Left lung (tissue), 14 donors: ENCODE measurements at places on chromosomes 1 and 21. TPM values are rescaled to one million over a fixed set of nuclear protein-coding genes. Genes with fewer than 3 reads are reported as not detected.
A peak's percentile ranks its signal among the peaks of the same experiment; 100 is the strongest.

DNA sequence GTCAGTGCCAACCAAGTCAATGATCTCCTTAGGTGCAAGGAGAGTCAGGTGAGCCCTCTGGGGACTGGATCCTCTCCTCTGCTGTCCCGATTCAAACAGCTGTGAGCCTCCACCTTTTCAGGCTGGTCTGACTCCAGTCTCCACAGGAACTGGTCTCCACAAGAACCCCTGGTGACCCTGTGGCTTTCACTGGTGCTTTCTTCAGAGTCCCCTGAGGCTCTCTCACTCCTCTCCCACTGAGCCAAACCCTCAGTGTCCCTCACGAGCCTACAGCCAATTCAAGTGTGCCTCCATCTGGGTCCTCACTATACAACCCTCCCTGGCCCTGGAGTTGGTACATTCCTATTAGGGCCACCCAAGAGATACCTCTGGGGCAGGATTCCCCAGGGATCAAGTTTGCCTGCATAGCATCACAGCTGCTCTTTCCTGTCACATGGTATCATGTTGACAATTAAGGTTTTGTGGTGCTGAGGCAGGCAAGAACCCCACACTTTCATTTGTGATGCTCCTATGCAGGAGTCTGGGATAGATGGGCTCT is 5.2 kb upstream of the NGF start:
- H3K4me1 ChIP-seq, result peaks cover 2% of the 10 kb centered on the region
- no peak overlapping the region for H3K4me3 ChIP-seq
- DNase-seq, result no peak
- peaks cover 15% of the 10 kb centered on the region for H3K27me3 ChIP-seq

DNA sequence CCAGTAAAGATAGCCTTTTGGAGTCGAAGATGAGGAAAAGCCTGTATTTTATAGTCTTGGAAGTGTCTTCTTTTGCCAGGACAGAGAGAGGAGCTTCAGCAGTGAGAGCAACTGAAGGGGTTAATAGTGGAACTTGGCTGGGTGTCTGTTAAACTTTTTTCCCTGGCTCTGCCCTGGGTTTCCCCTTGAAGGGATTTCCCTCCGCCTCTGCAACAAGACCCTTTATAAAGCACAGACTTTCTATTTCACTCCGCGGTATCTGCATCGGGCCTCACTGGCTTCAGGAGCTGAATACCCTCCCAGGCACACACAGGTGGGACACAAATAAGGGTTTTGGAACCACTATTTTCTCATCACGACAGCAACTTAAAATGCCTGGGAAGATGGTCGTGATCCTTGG is at the start of gene VCAM1:
Gene VCAM1 (plus strand): TSS at position 253 of the 400 bp plus-strand sequence. CDS start 119 bp downstream, at position 372.
- no peaks in the 10 kb centered on the region for H3K36me3 ChIP-seq
- DNase-seq, result peak; percentile 65
- no peaks in the 10 kb centered on the region for H3K27me3 ChIP-seq

GRCh38 chr1:216640100-216640499 is 83.1 kb downstream of the ESRRG start:
- no peaks in the 10 kb centered on the region for H3K36me3 ChIP-seq
- H3K4me3 ChIP-seq, result no peak overlapping the region
- no peaks in the 10 kb centered on the region for H3K4me1 ChIP-seq
- DNase-seq, result no peak
- H3K27ac ChIP-seq, result no peak overlapping the region

DNA sequence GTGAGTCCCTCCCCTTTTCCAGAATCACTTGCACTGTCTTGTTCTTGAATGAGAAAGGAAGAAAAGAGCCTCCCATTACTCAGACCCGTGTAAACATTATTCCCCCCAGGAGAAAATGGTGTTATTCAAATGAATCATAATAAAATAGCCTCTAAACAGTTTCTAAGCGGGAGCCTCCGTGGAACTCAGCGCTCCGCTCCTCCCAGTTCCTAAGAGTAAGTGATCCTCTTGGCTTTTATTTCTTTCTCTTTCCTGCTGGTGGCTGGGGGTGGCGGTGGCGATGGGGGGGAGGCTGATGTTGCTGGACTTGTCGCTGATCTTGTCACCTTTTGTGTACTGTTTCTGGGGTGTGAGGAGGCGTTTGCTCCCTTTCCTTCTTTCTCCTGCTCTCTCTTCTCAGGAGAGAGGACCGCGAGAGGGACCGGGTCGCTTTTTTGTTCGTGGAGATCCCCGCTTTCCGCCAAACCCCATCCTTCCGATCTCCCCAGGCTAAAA is 781 bp downstream of the PROX1 start:
- DNase-seq, result no peak
- peak overlapping the region; percentile 29 for H3K4me3 ChIP-seq
- H3K27me3 ChIP-seq, result peaks cover 54% of the 10 kb centered on the region
- H3K27ac ChIP-seq, result no peak overlapping the region
- no peaks in the 10 kb centered on the region for H3K36me3 ChIP-seq
- peaks cover 14% of the 10 kb centered on the region for H3K4me1 ChIP-seq

DNA sequence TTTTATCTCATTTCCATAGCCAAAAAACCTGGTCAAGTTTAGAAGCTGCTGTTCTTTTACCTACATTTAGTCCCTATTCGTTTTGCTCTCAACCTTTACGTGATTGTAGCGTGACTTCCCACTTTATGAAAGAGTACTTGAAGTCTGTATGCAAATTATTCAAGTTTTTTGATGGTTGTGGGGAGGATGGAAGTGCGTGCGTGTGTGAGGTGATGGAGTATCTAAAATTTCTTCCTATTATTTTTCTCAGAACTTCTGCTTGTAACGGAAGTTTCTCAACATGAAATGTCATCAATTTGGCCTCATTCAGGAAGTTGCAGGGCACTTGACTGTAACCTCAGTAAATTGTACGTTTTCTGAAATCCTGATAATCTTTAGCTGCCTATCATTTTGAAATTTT is 64.0 kb downstream of the SAMSN1 start:
- H3K27me3 ChIP-seq, result no peaks in the 10 kb centered on the region
- H3K4me1 ChIP-seq, result peaks cover 42% of the 10 kb centered on the region
- H3K36me3 ChIP-seq, result no peaks in the 10 kb centered on the region
- H3K27ac ChIP-seq, result no peak overlapping the region
- no peak for DNase-seq

DNA sequence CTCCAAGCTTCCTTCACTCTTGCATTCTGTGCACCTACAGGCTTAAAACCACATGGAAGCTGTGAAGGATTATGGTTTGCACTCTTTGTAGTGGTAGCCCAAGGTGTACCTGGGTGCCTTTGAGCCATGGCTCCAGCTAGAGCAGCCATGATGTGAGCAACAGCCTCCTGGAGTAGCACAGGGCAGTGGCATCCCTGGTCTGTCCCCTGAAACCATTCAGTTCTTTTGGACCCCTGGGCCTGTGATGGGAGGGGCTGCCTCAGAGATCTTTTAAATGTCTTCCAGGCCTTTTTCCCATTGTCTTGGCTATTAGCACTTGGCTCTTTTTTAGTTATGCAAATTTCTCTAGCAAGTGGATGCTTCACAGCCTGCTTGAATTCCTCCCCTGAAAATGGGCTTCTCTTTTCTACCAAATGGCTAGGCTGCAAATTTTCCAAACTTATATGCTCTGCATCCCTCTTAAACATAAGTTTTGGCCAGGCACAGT is 47.4 kb downstream of the CLCA4 start:
- H3K4me3 ChIP-seq, result no peak overlapping the region
- H3K27ac ChIP-seq, result no peak overlapping the region
- H3K27me3 ChIP-seq, result no peaks in the 10 kb centered on the region
- H3K4me1 ChIP-seq, result no peaks in the 10 kb centered on the region

DNA sequence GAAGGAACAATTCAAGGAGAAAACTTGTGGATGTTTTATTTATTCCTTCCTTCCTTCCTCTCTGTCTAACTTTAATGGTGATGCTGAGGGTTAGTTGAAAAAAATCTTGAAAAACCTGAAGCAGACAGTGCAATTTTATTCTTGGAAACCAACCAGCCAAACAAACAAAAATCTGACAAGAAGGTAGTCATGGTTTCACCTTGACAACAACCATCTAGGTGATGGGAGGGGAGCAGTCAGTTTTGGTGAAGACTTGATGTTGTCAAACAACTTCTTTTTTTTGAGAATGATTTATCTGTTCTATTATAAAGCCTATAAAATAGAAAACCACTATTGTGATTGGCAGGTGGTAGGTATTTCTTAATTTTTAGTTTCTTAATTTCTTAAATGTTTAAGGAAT is 92.4 kb upstream of the GPR88 start:
- no peak overlapping the region for H3K4me3 ChIP-seq
- no peak for DNase-seq
- H3K36me3 ChIP-seq, result no peaks in the 10 kb centered on the region
- H3K27ac ChIP-seq, result peak overlapping the region; percentile 48

GRCh38 chr1:85334962-85335361 is 58.5 kb upstream of the BCL10 start:
- H3K36me3 ChIP-seq, result no peaks in the 10 kb centered on the region
- H3K4me3 ChIP-seq, result no peak overlapping the region
- peaks cover 18% of the 10 kb centered on the region for H3K4me1 ChIP-seq
- no peaks in the 10 kb centered on the region for H3K27me3 ChIP-seq

- H3K27ac ChIP-seq, result no peak overlapping the region
- H3K4me3 ChIP-seq, result no peak overlapping the region
- no peak for DNase-seq
- H3K4me1 ChIP-seq, result peaks cover 4% of the 10 kb centered on the region
- H3K27me3 ChIP-seq, result no peaks in the 10 kb centered on the region
These were observed 61.3 kb downstream of the XKR8 start for GRCh38 chr1:28021064-28021463.

DNA sequence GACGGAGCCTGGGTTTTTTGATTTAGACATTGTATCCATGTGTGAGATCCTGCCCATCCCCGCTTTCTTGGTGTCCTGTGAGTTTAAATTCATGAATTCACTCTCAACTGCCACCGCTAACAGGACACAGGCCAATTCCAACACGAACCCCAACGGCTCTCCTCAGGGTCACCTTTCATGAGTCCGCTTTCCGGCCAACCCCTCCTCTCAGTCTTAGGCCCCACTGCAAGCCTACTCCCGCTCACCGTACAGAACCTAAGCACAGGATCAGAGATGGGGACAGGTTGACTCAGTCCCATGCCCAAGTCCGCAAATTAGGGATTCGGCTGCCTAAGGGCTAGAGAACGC is 238 bp upstream of the SCP2 start:
- H3K36me3 ChIP-seq, result no peaks in the 10 kb centered on the region
- H3K4me1 ChIP-seq, result peaks cover 25% of the 10 kb centered on the region
- DNase-seq, result no peak
- H3K27me3 ChIP-seq, result peaks cover 31% of the 10 kb centered on the region
- peak overlapping the region; percentile 65 for H3K4me3 ChIP-seq

- H3K4me1 ChIP-seq, result no peaks in the 10 kb centered on the region
- no peak for DNase-seq
- H3K4me3 ChIP-seq, result no peak overlapping the region
- no peaks in the 10 kb centered on the region for H3K27me3 ChIP-seq
- no peak overlapping the region for H3K27ac ChIP-seq
These were observed 113.8 kb downstream of the RRAGC start for GRCh38 chr1:38745476-38746401.

- no peaks in the 10 kb centered on the region for H3K27me3 ChIP-seq
- DNase-seq, result no peak
- H3K27ac ChIP-seq, result no peak overlapping the region
- H3K4me3 ChIP-seq, result no peak overlapping the region
These were observed 4.6 kb upstream of the SLC6A9 start for GRCh38 chr1:44035726-44036408.

DNA sequence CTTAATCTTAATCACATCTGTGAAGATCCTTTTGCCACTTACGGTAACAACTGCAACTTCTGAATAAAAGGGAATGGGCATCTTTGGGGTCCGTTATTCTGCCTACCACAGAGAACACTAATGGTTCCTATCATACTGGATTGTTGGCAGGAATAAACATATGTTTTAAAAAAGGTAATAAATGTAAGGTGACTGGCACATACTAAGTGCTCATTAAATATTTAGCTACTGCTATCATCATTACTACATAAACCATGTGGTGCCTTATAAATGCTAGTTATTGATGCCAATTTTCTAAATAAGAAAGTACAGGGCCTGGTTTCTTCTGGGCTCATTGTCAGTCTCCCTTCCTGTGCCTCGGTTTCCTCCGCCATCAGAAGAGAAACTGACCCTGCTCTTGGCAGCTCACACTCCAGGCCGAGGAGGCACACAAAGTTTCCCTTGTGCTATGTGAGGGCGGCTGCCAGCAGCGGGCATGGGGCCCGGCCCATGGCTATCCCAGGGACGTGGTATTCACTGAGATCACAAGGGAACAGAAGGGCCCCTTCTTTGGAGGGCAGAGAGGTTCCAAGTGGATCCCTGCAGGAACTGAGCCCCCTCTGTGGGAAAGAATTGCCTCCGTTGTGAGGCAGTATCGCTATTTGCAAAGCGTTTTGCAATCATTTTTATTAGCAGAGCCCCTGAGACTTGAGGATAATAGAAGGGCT is 26.2 kb downstream of the NAV1 start:
- H3K4me3 ChIP-seq, result no peak overlapping the region
- no peaks in the 10 kb centered on the region for H3K27me3 ChIP-seq
- DNase-seq, result no peak
- no peaks in the 10 kb centered on the region for H3K36me3 ChIP-seq
- H3K4me1 ChIP-seq, result no peaks in the 10 kb centered on the region

GRCh38 chr1:145730900-145731299 is 11.6 kb downstream of the CD160 start:
- H3K4me3 ChIP-seq, result no peak overlapping the region
- H3K36me3 ChIP-seq, result no peaks in the 10 kb centered on the region
- no peak for DNase-seq
- H3K4me1 ChIP-seq, result no peaks in the 10 kb centered on the region
- H3K27ac ChIP-seq, result no peak overlapping the region

- peaks cover 41% of the 10 kb centered on the region for H3K4me1 ChIP-seq
- no peak for DNase-seq
- no peaks in the 10 kb centered on the region for H3K36me3 ChIP-seq
- no peak overlapping the region for H3K4me3 ChIP-seq
- H3K27me3 ChIP-seq, result no peaks in the 10 kb centered on the region
These were observed 1.8 kb upstream of the SLC19A2 start for GRCh38 chr1:169487561-169487960.

- no peaks in the 10 kb centered on the region for H3K4me1 ChIP-seq
- H3K4me3 ChIP-seq, result no peak overlapping the region
- H3K27ac ChIP-seq, result no peak overlapping the region
- H3K27me3 ChIP-seq, result no peaks in the 10 kb centered on the region
These were observed 61.4 kb upstream of the PAX7 start for GRCh38 chr1:18569251-18569650.

- no peaks in the 10 kb centered on the region for H3K27me3 ChIP-seq
- no peak overlapping the region for H3K4me3 ChIP-seq
- no peak for DNase-seq
These were observed 33.1 kb downstream of the MTOR start for GRCh38 chr1:11229203-11229602.

GRCh38 chr1:100184536-100184935 is 6.5 kb upstream of the LRRC39 start:
- no peak for DNase-seq
- no peak overlapping the region for H3K4me3 ChIP-seq
- H3K27ac ChIP-seq, result no peak overlapping the region
- no peaks in the 10 kb centered on the region for H3K36me3 ChIP-seq
- peaks cover 10% of the 10 kb centered on the region for H3K4me1 ChIP-seq
- H3K27me3 ChIP-seq, result no peaks in the 10 kb centered on the region

Gene NFIA
- 31.3 TPM for polyA plus RNA-seq

Gene DHRS3
- polyA plus RNA-seq, result 38.7 TPM

Gene CYYR1
- polyA plus RNA-seq, result 68.8 TPM

Gene PRDM16
- polyA plus RNA-seq, result 16.6 TPM

Gene PEX19
- polyA plus RNA-seq, result 75.5 TPM

Gene ARL8A
- polyA plus RNA-seq, result 44.1 TPM

Gene CD34
- polyA plus RNA-seq, result 141 TPM

Gene TFAP2E
- polyA plus RNA-seq, result 5.0 TPM

Gene SOD1
- 211 TPM for polyA plus RNA-seq
